ENCODE measurements at places on chromosomes 11 and 22. TPM values are rescaled to one million over a fixed set of nuclear protein-coding genes. Genes with fewer than 3 reads are reported as not detected.

SLC22A9 gene
- total RNA-seq, result not detected

RCOR2 gene
- total RNA-seq, result not detected

- no peak overlapping the region for H3K27ac ChIP-seq
- no peaks in the 10 kb centered on the region for H3K4me1 ChIP-seq
- H3K36me3 ChIP-seq, result no peaks in the 10 kb centered on the region
- DNase-seq, result no peak
- H3K27me3 ChIP-seq, result no peaks in the 10 kb centered on the region
Measured at GRCh38 chr22:38106814-38107578, 3.5 kb downstream of the BAIAP2L2 start.

DNA sequence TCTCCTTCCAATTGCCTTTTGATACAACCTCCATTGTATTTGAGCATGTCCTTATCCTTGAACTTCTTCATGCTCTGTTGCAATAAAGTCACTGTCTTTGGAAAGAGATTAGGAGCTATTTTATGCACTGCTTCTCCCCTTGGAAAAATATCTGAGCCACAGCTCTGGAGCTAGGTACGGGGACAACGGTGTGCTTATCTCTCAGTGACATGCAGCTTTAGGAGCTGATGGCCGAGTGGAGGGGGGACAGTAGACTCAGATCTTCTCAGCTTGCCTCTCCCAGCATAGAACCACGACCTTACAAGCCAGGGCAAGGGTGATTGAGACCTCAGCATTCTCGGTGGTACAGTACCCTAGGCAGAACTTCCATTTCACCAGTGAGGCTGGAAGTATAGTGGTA lies 64.1 kb downstream of the HORMAD2 start:
- no peak overlapping the region for H3K27ac ChIP-seq
- no peaks in the 10 kb centered on the region for H3K4me1 ChIP-seq
- DNase-seq, result no peak
- peaks cover 35% of the 10 kb centered on the region for H3K27me3 ChIP-seq

DNA sequence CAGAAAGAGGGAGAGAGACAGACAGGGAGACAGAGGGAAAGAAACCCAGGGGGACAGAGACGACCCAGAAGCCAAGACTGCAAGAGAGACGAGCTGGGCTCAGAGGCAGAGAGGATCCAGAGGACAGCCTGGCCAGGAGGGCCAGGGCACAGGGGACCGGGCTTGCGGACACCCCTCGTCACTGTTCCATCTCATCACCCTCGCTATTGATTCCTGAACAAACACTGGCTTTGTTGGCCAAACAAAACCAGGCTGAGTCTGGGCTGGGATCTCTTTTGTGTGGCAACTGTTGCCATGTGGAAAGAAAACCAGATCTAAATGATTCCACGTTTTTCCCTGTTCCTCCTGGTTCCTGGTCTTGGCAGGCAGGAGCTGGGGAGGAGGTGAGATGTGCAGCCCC lies 339.4 kb downstream of the MN1 start:
- no peaks in the 10 kb centered on the region for H3K4me1 ChIP-seq
- H3K4me3 ChIP-seq, result no peak overlapping the region
- DNase-seq, result no peak
- no peak overlapping the region for H3K27ac ChIP-seq
- H3K27me3 ChIP-seq, result no peaks in the 10 kb centered on the region
- H3K36me3 ChIP-seq, result no peaks in the 10 kb centered on the region

- H3K27me3 ChIP-seq, result no peaks in the 10 kb centered on the region
- no peak for DNase-seq
- H3K36me3 ChIP-seq, result peaks cover 7% of the 10 kb centered on the region
- no peak overlapping the region for H3K4me3 ChIP-seq
Measured at GRCh38 chr22:19815093-19815822, 39.4 kb downstream of the GNB1L start.

Data from activated B cell treated with CpG ODN at 0.5 μM for 24 hours (primary cell).